CD4-positive, alpha-beta T cell treated with Interferon gamma for 1 hour (primary cell): ENCODE measurements at places on chromosomes 5 and 9.

GRCh38 chr9:129909851-129910250 lies 74.6 kb downstream of the USP20 start:
- no peak for DNase-seq

DNA sequence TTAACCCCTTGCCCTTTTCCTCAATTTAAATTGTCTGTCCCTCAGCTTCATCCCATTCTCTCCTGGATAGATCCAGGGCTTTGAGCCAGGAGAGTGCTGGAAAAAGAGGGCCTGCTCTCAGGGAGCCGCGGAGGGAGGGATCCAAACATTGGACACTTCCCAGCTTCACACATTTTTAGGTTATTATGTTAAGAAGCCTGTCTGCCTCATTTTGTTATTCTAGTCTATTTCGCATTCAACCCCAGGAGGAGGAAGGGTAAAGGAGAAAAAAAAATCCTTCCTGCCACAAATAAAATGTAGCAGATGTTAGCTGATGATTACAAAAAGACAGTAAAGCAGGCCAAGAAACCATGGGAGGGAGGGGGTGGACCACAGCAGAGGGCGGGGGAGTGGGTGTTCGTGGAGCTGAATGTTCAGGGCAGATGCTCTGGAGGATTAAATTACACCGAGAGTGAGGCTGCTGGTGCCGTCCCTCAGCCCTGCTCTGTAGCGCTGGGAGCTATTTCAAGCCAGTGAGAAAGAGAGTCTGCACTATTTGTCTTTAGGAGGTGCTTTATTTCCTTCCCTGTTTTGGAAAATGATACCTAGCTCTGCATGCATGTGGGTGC lies 60.6 kb upstream of the ZFR start:
- DNase-seq: no peak

DNA sequence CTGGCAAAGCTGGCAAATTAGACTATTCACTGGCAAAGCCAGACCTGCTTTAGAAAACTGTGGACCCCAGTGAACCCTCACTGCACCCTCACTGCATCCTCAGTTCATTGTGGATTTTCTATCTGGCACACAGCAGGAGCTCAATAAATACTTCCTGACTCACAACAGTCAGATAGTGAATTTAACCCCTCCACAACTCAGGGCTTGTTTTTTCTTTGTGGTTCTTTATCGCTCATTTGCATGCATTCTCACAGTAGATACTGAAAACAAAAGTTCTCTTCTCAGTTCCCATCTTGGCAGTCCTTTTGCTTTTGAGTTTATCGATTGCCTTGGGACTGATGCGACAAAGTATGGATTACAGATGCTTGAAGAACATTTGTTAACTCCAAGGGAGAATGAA lies 99.8 kb downstream of the ACTL7B start:
- DNase-seq: no peak

GRCh38 chr5:62562867-62563266 lies 15.8 kb upstream of the LRRC70 start:
- no peak for DNase-seq
